Peyer's patch (tissue), 4 donors: ENCODE measurements at places on chromosomes 2 and 18. TPM values are rescaled to one million over a fixed set of nuclear protein-coding genes. Genes with fewer than 3 reads are reported as not detected.

TMEM17 gene
- total RNA-seq: 0.67 TPM

CHRNG gene
- total RNA-seq: not detected

SP3 gene
- 106 TPM for total RNA-seq

DPP10 gene
- 1.9 TPM for total RNA-seq

DUSP19 gene
- 0.28 TPM for total RNA-seq

CAPN14 gene
- total RNA-seq: 0.83 TPM

CCDC150 gene
- total RNA-seq: 15.5 TPM

GRCh38 chr2:101545950-101546349, 71.0 kb upstream of the RFX8 start:
- no peaks in the 10 kb centered on the region for H3K36me3 ChIP-seq
- H3K27ac ChIP-seq: no peak overlapping the region
- no peak overlapping the region for H3K4me3 ChIP-seq
- DNase-seq: no peak

- no peaks in the 10 kb centered on the region for H3K27me3 ChIP-seq
- no peak overlapping the region for H3K27ac ChIP-seq
- H3K4me1 ChIP-seq: no peaks in the 10 kb centered on the region
- no peak overlapping the region for H3K4me3 ChIP-seq
- no peak for DNase-seq
Observed at GRCh38 chr2:190835303-190835930, 45.2 kb upstream of the GLS start.

DNA sequence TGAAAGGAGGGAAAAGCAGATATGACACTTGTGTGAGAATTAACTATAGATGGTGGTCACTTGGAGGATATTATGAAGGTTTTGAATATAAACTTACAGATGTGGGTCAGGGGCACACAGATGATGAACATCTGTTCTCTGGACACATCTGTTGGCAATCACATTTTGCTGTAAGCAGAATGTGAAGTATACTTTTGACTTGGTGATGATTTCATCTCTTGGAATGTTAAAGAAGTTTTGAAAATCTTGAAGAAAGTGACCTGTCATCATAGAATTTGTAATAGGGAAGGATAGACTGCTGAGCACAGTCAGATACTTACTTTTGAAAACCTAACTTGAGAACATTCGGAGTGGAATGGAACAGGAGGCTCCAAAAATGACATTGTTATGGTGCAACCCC, 40.2 kb downstream of the PIKFYVE start:
- no peak for DNase-seq
- no peak overlapping the region for H3K27ac ChIP-seq
- no peaks in the 10 kb centered on the region for H3K36me3 ChIP-seq
- no peaks in the 10 kb centered on the region for H3K4me1 ChIP-seq
- H3K4me3 ChIP-seq: no peak overlapping the region
- H3K27me3 ChIP-seq: no peaks in the 10 kb centered on the region

DNA sequence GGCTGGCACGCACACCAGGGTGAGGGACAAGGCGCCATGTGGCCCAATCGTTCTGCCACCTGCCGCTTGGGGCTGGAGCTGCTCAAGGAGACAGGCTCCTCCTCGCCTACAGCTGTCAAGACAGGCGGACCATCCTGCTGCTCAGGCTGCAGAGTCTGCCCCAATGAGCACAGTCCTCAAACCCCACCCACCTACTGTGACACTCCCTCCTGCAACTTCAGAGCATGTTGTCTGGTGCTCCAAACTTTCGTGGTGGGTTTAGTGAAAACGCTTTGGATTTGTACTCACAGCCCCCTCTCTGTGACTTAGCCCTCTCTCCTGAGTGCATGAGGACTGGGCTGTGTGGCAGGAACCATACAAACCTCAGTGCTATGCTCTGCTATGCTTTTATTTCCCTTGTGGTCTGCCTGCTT, 23.2 kb upstream of the SLC35F6 start:
- no peaks in the 10 kb centered on the region for H3K27me3 ChIP-seq
- DNase-seq: no peak
- H3K36me3 ChIP-seq: no peaks in the 10 kb centered on the region

GRCh38 chr2:10844097-10844496, 31.5 kb upstream of the PDIA6 start:
- H3K4me1 ChIP-seq: no peaks in the 10 kb centered on the region
- no peaks in the 10 kb centered on the region for H3K36me3 ChIP-seq
- H3K27me3 ChIP-seq: no peaks in the 10 kb centered on the region
- peak overlapping the region; percentile 27 for H3K4me3 ChIP-seq
- H3K27ac ChIP-seq: no peak overlapping the region

GRCh38 chr2:55176094-55176415, 56.0 kb downstream of the CLHC1 start:
- DNase-seq: no peak
- H3K27ac ChIP-seq: no peak overlapping the region
- no peaks in the 10 kb centered on the region for H3K36me3 ChIP-seq

- no peak for DNase-seq
- H3K4me3 ChIP-seq: no peak overlapping the region
- no peak overlapping the region for H3K27ac ChIP-seq
- H3K27me3 ChIP-seq: no peaks in the 10 kb centered on the region
- H3K4me1 ChIP-seq: no peaks in the 10 kb centered on the region
- H3K36me3 ChIP-seq: no peaks in the 10 kb centered on the region
Observed at GRCh38 chr2:63545023-63545422, 43.3 kb downstream of the WDPCP start.

DNA sequence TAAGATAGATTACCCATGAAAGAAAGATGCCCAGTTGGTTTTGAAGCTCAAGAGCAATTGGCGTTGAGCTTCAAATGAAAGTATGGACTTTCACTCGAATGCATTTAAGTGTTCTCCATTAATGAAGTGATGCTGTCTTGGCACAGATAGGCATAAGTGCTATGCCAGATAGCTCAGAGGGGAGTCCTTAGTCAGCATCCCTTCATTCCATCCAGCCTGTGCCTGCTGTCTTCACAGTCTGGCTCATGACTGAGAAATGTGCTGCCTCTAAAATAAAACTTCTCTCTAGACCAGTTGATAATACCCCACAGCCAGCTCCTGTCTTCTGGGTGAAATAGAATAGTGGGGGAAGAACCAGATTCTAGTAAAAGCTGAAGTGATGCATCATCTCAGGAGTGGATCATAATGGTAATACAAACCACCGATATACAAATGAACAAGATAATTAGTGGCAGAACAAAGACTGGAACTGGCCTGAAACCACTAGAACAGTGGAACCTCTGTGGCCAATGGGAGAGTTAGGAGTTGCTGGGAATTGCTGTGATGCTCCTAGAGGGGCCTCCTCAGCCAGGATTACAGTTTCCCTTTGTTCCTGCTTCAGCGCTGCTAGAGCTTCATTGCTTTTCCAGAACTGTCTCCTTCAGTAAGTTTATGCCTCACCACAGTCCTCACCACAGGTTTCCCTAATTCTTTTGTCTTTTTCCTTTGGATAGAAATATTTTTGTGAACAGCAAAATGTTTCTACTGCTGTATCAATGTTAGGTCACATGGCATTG, 359.3 kb downstream of the KIAA1328 start:
- no peaks in the 10 kb centered on the region for H3K27me3 ChIP-seq
- DNase-seq: no peak
- H3K4me3 ChIP-seq: no peak overlapping the region
- H3K4me1 ChIP-seq: no peaks in the 10 kb centered on the region
- H3K36me3 ChIP-seq: no peaks in the 10 kb centered on the region

DNA sequence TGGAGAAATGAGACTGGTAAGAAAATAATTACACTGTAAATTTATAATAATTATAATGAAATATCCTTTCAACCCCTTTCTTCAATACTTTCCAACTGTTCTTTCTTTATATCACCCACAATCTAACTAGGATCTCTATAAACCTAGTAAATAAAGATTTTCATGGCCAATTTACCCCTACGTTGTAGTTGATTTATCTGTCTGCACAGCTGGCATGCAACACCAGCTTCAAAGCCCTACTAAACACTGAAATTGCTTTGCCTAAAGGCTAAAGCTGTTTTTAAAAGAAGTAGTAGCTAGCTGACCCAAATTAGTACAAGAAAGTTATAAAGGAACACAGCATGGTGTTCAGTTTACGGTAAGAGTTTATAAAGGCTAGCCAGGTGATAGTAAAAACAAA, 140.1 kb downstream of the NOL4 start:
- DNase-seq: no peak
- no peaks in the 10 kb centered on the region for H3K4me1 ChIP-seq
- no peaks in the 10 kb centered on the region for H3K36me3 ChIP-seq
- H3K27ac ChIP-seq: no peak overlapping the region
- H3K4me3 ChIP-seq: no peak overlapping the region
- no peaks in the 10 kb centered on the region for H3K27me3 ChIP-seq

DNA sequence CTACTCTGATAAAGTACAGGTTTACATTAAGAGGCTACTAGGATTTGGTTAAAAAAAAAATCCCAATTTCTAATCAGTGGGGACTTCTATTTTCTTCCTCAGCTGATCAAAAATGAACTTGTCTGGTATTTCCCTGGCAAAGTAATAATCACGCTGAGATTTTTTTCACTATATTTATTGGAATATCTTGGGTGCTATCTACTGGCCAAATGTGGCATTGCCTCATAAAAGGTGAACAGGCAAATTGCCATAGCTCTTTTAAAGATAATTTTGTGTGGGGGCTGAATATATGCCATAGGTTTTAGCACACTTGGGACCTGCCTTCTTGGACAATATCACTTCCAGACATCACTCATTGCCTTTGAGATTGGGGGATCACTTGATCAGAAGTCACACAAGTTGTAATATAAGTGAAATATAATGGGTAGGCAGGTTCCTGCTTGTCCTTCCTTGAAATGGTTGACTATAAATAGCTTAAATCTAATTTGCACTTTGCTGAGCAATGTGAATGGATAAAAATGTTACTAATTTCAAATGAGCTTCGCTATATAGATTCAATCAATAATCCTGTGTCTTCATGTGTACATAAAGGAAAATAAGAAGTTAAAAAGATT, 7.0 kb upstream of the NXPH2 start:
- no peaks in the 10 kb centered on the region for H3K27me3 ChIP-seq
- no peak overlapping the region for H3K4me3 ChIP-seq
- DNase-seq: no peak
- no peaks in the 10 kb centered on the region for H3K36me3 ChIP-seq
- H3K4me1 ChIP-seq: no peaks in the 10 kb centered on the region

- no peaks in the 10 kb centered on the region for H3K4me1 ChIP-seq
- no peak overlapping the region for H3K27ac ChIP-seq
- no peaks in the 10 kb centered on the region for H3K27me3 ChIP-seq
- no peak for DNase-seq
- no peak overlapping the region for H3K4me3 ChIP-seq
Observed at GRCh38 chr2:108492364-108492763, 41.9 kb upstream of the LIMS1 start.

- no peak overlapping the region for H3K4me3 ChIP-seq
- H3K27ac ChIP-seq: no peak overlapping the region
- no peak for DNase-seq
- no peaks in the 10 kb centered on the region for H3K36me3 ChIP-seq
- no peaks in the 10 kb centered on the region for H3K27me3 ChIP-seq
Observed at GRCh38 chr2:179449010-179449409, 184.4 kb upstream of the SESTD1 start.

- H3K27me3 ChIP-seq: no peaks in the 10 kb centered on the region
- no peak overlapping the region for H3K27ac ChIP-seq
- no peak for DNase-seq
- no peaks in the 10 kb centered on the region for H3K4me1 ChIP-seq
Observed at GRCh38 chr2:45712570-45712969, 61.1 kb downstream of the PRKCE start.

DNA sequence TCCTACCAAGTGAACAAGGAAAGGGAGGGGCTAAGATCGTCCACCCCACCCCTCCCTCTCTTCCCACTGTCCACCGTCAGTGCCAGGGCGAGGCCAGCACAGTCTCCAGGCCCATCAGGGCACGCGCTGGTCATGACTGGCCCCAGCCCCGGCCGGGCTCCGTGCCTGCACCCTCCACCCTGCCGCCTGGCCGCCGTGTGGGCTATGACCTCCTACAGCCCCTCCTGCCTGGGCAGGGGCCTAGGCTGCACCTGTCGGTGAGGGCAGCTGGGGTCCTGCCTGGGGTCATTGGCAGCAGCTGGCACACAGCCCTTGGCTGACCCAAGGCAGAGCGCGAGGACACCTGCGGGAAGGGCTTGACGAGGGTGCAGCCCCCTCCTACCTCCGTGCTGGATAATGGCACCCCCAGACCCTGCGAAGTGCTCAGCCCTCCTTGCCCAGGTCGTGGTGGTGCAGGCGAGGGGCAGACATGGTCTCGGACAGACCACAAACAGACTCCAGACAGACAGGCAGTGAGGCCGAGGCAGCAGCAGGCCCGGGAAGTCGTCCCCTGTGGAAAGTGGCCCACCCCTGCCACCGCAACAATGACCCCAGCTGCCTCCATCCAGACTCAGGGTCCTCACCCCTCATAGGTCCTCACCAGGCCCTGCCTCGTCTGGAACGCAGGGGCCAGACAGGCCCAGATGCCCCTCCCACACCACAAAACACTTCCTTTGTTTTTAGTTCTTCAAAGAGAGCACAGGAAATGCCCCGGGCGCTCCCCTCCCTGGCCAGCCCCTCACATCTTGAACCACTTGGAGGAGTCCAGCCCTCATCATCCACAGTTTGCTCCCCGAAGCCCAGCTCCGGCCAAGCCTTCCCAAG, 43.1 kb upstream of the GPC1 start:
- no peak overlapping the region for H3K4me3 ChIP-seq
- no peak for DNase-seq
- H3K4me1 ChIP-seq: no peaks in the 10 kb centered on the region
- no peaks in the 10 kb centered on the region for H3K27me3 ChIP-seq
- no peak overlapping the region for H3K27ac ChIP-seq
- no peaks in the 10 kb centered on the region for H3K36me3 ChIP-seq

DNA sequence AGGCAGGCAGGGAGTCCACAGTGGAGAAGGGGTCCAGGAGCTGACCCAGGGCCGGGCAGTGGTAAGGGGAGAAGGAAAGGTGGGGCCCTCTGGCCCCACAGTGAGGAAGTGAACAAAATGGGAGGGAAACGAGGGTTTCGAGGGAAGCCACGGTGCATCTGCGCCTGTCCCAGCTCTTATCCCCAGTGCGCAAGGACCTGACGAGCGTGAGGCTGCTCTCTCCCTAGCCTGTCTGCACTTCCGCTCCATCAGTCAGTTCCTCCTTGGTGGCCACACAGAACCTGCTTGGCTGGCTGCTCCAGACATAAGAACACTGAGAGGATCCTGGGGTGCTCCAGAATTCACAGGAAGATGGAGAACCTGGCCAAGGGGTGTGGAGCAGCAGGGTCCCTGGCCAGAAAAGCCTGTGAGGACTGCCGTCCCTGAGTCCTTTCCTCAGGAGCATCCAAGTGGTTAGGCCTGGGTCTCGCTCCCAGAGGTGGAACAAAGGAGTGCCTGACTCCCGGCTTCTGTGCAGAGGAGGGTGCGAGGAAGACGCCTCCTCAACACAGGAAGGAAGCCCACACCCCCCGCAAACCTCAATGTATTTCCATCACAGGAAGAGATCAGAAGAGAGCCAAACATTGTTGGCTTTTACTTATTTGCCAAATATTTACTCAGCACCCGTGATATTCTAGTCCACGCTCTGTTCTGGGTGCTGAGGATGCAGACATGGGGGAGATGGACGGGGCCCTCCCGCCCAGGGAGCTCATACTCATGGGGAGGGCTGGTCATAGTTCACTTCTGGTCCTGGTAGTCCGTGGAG, 43.7 kb upstream of the SEMA4C start:
- peak overlapping the region; percentile 12 for H3K27ac ChIP-seq
- no peaks in the 10 kb centered on the region for H3K27me3 ChIP-seq
- H3K4me3 ChIP-seq: peak overlapping the region; percentile 19
- no peaks in the 10 kb centered on the region for H3K36me3 ChIP-seq
- DNase-seq: peak; percentile 49

- H3K27me3 ChIP-seq: no peaks in the 10 kb centered on the region
- no peaks in the 10 kb centered on the region for H3K36me3 ChIP-seq
Observed at GRCh38 chr2:42569883-42570282, 1.5 kb downstream of the MTA3 start.
